Activated CD8-positive, alpha-beta memory T cell treated with anti-CD3 and anti-CD28 coated beads, Interleukin-2, amount 50 U/mL, for 4 hours (primary cell): ENCODE measurements at places on chromosomes 11 and 22.
A peak's percentile ranks its signal among the peaks of the same experiment; 100 is the strongest.

- no peak for DNase-seq
Measured at GRCh38 chr11:119666061-119666460, 62.9 kb downstream of the NECTIN1 start.

DNA sequence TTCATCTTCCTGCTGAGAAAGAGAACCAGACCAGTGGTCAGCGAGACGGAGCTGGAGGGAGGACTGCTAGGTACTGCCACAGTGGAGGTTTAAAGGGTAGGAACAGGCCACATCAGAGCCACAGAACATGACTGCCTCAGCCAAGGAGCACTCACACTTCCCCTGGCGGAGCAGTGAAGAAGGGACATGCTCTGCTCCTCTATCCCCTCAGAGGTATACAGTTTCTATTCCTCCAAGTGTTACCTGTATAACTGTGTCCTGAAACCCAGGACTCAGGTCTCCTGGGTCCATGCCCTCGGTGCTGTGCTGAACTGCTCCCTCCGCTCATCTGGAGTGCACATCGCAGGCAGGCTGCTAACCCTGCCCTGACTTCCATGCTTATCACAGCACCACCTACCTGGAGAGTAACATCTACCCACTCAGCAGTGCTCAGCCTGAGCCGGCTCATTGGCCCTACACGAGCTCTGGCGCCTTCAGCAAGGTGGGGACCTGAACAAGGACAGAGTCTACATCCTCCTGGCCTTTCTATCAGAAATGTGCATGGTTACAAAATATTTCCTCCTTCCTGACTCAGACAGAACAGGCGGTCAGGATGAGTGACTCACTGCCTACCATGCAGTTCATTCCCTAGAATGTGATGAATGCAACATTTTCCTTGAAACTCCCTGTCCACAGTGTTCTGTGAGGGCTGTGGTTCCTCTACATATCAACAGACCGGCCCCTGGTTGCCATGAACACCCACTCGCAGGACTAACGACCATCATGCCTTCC, 52.9 kb downstream of the C11orf58 start:
- no peak for DNase-seq

DNA sequence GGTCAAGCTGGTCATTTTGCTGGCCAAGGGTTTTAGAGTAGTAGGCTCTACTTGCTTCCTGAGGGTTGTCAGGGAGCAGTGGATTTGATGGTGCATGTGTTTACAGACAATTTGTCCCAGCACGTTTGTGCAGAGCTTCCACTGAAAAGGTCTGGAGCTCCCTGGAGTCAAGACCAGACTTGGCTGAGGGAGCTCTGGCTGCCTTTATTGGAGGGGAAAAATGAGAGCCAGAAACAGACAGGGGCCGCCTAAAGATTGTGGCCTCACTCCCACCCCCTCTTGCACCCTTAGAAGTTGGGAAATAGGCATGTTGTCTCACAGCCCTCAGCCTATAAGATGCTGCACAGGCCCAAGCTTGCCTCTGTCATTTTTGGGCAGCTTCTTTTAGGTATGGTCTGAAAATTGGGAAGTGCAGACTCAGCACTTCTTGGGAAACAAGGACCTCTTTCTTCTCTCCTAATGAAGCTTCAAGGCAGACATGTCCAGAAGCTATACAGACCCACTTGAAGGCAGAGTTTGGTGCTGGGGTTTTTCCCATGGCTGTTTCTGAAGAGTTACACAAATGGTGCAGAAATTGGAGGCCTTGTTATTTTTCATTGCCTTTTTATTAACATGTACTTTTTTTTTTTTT, 55.1 kb downstream of the AMOTL1 start:
- DNase-seq, result no peak

GRCh38 chr11:9663699-9664275, at the start of gene SWAP70:
Gene SWAP70 (plus strand): TSS chr11:9664077. CDS start chr11:9664180, 103 bp downstream.
- DNase-seq, result peak; percentile 79

DNA sequence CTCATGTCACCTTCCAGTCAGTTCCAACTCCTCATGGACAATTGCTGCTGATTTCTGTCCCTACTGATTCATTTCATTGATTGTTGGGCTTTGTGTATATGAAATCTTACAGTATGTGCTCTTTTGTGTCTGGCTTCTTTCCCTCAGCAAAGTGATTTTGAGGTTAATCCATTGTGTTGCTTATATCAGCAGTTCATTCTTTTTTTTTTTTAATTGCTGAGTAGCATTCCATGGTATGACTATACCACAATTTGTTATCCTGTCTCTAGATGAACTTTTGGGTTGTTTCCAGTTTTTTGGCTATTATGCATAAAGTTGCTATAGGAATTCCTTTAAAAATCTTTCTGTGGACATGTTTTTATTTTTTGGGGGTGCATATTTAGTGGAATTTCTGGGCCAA, 59.9 kb downstream of the NXPE1 start:
- DNase-seq, result no peak

DNA sequence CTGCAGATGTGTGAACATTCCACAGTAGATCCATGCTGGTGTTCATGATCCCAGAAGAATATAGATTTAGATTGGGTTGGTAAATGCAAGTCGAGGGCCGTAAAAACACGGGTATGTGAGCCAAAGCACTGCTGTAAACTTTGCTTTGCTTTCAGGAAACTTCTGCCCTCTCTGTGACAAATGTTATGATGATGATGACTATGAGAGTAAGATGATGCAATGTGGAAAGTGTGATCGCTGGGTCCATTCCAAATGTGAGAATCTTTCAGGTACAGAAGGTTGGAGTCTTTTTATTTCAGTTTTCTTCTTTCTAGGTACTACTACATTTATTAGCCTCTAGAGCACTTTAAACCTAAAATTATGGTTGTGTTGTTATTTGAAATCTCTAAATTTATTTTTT, 36.2 kb upstream of the TTC36 start:
- DNase-seq, result no peak

GRCh38 chr11:107591378-107592230, 657 bp downstream of the ELMOD1 start:
- peak; percentile 41 for DNase-seq

- DNase-seq, result no peak
Measured at GRCh38 chr11:127451861-127452260, 451.3 kb upstream of the KIRREL3 start.

- no peak for DNase-seq
Measured at GRCh38 chr22:42691440-42691839, 29.2 kb downstream of the A4GALT start.

GRCh38 chr22:25144522-25144921, 55.1 kb upstream of the CRYBB3 start:
- DNase-seq, result no peak

DNA sequence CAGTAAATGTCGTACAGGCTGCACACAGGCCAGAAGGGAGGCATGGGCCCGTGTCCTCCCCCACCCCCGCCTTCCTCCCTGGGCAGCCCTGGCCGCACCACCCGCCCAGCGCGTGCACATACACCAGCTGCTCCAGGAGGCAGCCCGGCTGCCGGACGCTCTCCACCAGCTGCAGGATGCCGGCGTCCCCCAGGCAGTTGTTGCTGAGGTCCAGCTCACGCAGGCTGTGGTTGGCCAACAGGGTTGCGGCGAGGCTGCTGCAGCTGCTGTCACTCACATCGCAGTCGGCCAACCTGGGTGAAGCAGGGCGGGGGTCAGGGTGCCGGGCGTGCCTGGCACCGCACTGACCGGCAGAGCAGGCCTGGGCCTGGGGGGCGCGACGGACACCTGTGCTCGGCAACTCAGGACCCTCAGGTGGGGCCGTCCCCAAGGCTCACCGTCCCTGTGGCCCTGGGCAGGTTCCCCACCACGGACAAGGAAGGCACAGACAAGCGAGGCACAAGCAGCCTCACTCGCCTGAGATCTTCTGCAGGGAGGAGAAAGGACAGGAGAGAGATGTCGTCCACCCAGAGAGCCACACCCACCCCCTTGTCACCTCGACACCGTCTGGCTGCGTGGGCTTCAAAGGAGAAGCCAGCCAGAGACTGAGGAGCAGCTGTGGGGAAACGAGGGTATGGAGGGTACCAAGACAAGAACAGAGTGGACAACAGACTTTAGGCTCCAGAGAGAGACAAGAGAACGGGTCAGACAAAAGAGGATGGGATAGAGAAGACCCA, 12.1 kb downstream of the RNH1 start:
- DNase-seq, result no peak
